ENCODE measurements at places on chromosomes 16 and 17.
A peak's percentile ranks its signal among the peaks of the same experiment; 100 is the strongest.

DNA sequence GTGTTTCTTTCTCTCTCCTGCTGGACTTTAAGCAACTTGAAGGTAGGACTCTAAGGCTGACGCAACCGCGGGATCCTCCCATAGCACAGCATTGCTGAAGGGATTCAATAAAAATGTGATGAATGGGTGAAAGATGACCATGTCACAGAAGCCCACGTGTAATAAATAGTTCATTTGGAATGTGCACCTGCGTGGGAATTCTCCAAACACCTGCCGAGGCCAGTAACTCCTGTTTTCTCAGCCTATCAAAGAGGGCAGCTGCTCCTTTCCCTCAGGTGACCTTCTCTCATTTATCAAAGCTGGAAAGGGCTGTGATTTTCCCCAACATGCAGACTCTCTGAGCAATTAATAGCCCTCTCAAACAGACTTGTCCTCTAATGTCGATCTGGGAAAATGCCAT lies 235.7 kb downstream of the STX8 start:
- DNase-seq: no peak

DNA sequence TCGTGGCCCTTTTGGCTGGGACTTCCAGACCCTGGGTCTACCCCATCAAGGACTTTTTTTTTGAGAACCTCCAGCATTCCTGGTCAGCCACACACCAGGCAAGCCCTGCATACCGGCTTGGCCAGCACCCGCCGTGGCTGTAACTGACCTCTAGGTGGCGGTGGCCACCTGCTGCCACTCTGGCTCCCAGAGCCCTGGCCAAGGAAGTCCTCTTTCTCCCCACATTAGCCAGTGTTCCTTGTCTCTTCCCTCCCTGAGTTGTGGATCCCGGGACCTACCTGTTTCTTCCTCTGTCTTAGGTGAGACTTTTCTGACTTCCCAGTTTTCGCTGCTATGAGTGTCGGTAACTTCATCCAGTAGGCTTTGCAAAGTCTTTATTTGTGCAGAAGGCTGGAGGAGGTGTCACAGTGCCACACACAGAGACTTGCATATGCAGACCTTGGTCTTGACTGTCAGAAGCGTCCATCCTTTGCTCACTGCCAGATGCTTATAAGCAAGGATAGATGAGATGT lies 348.3 kb downstream of the CPPED1 start:
- DNase-seq: peak; percentile 7

DNA sequence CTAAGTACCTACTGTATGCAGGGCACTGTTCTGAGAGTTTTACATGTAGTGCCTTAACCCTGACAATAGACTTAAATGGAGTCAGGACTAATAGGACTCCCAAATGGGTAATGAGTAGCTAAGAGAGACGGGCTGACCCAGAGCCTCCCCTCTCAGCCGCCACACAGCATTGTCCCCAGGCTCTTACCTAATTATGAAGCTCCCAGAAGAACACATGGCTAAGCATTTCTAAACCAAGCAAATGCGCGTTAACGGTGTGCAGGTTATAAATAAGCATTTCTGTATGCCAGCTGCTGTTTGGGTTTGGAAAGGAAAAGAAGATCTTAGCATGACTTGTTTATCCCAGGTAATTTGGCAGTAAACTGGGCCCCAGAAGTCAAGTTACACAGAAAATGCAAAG lies 14.3 kb downstream of the KATNIP start:
- no peak for DNase-seq

DNA sequence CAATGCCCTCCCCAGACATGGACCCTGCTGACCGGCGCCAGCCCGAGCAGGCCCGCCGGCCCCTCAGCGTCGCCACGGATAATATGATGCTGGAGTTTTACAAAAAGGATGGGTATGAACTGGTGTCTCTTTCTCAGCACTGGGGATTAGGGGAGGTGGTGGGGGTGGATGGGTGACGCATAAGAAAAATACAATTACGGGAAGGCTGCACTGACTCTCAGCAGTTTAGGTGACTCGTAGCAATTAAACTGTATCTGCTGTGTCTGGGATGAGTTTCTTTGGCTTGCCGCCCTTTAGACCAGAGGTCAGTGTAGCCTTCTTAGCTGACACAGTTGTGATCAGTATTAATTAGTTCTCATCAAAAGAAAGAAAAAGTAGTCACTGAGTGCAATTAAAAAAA lies 59.0 kb downstream of the ELAC2 start:
- DNase-seq: no peak

DNA sequence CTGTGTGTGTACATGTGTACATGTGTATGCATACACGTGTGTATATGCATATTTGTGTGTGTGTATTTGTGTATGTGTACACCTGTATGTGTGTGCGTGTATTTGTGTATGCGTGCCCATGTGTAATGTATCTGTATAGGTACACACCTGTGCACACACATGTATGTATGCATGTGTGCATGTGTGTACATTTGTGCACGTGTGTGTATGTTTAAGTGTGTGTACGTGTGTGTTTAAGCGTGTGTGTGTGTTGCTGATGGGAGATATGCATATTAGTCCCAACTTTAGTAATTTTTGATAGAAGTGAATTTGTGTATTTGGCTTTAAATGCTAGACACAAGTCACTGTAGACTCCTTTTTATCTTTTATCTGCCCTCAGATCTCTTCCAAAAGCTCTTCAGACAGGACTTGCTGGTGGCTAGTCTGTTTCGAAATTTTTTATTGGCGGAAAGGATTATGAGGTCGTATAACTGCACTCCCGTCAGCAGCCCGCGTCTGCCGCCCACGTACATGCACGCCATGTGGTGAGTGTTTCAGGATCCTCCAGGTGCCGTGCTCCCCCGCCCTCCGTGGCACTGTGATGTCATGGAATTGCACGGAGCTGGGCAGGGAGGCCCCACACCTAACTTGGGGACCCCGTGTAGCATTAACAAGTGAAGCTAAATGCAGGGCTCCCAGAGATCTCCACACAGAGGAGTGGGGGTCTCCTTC lies 168.8 kb upstream of the CHMP6 start:
- DNase-seq: no peak

DNA sequence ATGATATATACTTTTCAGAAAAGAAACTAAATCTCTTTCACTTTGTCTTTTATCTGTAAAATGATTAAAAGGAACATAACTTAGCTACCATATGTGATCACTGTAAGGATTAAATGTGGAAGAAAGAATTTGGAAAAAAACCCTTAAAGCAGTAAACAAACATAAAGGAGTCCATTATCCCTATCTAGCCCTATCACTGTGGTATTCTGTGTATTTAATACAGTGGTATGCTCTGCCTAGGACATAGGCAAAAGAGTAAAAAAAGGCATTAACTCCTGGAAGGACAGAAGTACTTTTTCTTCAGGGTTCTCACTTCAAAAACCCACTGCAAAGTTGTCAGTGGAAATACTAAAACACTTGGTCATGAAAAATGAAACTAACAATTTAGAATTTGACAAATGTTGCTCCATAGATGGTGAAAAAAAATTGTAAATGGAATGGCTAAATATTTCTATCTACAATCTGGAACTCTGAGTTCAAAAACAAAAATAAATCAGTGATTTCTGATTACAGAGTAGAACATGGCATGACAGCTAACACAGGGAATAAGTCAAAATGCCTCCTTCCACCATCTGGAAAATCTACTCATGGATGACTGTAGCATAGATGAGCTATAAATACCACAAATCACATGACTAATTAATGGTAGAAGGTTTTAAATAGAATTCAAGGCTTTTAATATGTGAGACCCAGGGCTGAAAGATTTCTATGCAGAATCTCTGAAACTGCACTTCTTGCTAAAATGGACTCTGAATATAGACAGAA lies 140.1 kb downstream of the ITFG1 start:
- no peak for DNase-seq

DNA sequence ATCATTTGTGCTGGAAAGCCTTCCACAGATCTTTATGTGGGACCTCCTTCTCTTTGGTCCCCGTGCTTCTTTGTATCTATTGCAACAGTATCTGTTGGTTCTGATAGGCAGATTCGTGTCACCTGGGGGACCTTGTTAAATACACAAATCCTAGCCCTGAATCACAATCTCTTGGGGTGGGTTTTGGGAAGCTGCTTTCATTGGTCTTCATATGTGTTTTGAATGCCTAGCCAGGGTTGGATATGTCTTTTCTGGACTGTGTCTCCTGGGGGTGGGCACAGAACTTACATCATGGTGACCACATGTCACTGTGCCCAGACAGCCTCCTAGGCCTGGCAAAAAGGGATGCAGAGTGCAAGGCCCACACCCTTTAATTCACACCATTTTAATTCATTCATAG lies 81.0 kb upstream of the HNF1B start:
- no peak for DNase-seq
